ENCODE measurements at places on chromosomes 13 and 19.

DNA sequence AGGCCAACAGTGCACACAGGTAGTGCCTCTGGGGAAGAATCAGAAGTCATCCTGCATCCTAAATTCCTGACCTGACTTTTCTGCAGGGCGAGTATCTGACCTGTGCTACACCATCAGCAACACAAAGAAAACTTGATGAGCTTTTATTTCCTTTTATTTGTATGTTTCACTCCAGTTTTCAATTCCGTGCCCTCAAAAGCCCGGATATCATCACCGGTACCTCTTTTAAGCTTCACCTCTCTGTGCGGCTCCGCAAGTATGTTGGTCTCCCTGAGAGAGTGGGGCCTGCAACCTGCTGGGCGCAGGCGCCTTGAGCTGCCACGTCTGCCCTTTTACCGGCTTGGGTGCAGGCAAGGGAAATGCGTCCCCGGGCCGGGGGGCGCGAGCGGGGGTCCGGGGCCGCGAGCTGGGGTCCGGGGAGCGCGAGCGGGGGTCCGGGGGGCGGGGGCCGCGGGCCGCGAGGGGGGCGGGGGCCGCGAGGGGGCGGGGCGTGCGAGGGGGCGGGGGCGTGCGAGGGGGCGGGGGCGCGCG is 4.3 kb upstream of the DUXA start:
- peak; percentile 18 for DNase-seq

DNA sequence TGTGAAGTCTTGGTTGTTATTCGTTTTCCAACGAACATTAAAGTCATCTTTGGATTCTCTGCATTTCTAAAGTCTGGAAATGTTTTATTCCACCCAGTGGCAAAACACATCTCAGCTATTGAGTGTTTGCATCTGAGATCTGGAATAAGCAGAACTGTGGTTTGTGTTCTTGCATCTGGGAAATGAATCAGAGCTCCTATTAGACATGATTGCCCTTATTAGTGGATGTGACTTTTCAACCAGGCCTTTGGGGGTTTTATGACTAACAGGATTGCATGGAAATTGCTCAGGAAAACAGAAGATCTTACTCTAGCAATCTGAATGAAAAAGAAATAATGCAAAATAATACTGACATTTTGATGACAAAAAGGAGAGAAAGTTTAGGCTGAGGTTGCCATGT is 488.8 kb downstream of the IRS2 start:
- DNase-seq = no peak

DNA sequence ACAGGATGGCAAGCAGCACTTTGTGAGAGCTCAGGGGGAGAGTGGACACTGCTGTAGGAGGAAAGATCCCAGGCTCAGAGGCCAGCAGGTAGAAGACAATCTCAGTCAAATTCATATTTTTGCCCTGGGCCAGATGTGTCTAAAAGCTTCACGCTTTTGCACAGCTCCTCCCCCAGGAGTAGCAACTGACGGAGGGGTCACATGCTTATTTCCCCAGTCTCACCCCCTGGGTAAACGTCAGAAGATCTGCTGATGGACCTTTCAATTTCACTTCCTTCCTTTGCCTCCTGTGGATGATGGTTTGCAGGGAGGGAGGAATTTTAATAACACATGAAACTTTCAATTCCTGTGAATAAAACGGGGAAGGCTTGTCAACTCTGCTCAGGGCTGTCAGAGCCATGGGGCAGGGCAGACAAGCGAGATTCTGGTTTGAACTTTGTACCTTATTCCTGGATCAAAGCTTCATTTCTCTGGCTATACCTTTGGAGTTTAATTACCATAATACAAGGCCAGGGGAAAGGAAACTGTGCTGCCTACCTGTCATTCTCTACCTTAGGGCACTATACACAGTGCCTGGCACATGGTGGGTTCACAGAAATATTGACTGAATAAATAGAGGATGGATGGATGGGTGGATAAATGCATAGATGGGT is 41.0 kb downstream of the POU4F1 start:
- DNase-seq = no peak

GRCh38 chr13:90201202-90201601 is 1146.3 kb upstream of the MIR17HG start:
- DNase-seq = no peak

- DNase-seq = no peak
Measured at GRCh38 chr13:40657951-40658350, 8.5 kb downstream of the FOXO1 start.

DNA sequence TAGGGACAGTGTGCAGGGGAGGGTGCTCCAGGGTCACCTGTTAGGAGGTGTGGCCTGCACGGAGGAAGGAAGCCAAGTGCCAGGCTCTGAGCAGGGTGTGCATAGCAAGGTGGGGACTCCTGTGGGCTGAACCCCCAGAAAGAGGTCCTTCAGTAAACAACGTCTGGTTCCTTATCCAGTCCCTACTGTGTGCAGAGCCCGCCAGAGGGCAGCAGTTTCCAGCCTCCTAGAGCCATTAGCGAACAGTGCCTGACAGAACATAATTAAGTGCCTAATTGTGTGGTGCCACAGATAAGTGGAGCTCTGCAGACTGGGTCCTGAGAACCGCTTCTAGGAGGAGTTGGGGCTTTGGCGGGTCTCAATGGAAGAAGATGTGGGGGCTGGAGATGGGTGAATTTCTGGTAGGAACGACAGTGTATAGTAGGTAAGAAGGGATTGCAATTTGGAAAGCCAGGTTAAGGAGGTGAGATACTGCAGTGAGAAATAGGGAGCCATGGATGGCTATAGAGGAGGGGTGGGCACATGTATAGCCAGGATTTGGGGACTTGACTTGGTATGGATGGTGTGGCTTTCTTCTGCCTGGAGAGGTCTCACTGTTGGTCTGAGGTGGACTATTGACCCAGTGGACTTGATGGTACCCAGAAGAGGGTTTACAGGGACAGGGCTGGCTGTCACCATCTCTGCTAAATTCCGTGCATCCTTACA is 323.1 kb downstream of the ZNF536 start:
- DNase-seq = no peak

- no peak for DNase-seq
Measured at GRCh38 chr13:79628463-79628862, 147.5 kb downstream of the NDFIP2 start.

- DNase-seq = no peak
Measured at GRCh38 chr19:50258918-50259372, 55.5 kb downstream of the MYH14 start.

- no peak for DNase-seq
Measured at GRCh38 chr19:42287827-42288107, 14.2 kb upstream of the PRR19 start.

DNA sequence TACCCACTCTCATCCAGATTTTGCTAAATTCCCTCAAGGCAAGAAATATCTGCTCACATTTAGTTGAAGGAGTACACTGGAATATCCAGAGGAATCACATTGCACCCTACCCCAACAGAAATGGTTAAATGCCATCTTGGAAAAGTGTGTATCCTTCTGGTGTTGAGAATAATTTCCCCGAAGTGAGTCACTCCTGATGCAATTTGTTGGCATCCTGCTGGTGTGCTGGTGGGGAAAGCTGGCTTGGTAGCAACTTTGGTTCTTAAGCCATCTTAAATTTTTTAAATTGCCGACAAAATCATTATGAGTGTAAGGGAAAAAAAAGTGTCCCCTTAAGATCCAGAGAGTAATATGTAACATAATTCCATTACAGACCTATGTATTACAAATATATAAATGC is 337.3 kb upstream of the DACH1 start:
- DNase-seq = no peak

- no peak for DNase-seq
Measured at GRCh38 chr13:20101467-20102316, 59.2 kb downstream of the GJA3 start.

DNA sequence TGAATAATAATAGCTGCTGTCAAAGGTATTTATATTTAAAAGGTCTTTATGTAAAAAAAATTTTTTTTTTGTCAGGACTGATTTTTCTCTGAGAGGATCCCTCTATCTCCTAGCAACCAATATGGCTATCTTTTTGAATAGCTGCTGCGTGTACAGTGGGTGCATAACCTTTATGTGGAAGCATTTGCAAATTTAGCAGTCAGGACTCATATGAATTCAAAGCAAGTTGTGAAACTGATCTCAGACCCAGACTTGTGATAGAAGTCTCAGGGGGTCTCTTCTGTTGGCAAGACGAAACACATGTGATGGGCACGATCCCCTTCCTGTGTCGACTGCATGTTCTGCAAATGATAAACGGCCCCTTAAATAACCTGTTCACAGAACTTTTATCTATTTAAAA is 114.1 kb upstream of the ARGLU1 start:
- no peak for DNase-seq

DNA sequence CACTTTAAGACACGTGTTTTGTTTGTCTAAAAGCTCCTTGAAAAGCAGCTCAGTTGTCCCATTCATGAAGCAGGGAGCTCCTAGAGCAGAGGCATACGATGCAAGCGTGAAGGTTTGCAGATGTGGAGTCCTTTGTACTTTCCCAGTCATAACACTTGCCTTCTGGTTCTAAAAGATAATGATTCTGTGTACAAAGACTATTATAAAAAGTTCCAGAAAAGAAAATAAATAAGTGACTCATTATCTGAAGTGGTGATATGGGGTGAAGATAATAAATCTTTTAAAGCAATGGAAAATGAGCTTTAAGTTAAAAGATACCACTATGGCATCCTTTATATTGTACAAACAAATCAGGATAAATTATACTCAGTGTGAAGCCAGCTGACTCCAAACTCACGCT is 569.9 kb downstream of the MYO16 start:
- no peak for DNase-seq

GRCh38 chr13:37934339-37935191 is 65.0 kb upstream of the TRPC4 start:
- no peak for DNase-seq

DNA sequence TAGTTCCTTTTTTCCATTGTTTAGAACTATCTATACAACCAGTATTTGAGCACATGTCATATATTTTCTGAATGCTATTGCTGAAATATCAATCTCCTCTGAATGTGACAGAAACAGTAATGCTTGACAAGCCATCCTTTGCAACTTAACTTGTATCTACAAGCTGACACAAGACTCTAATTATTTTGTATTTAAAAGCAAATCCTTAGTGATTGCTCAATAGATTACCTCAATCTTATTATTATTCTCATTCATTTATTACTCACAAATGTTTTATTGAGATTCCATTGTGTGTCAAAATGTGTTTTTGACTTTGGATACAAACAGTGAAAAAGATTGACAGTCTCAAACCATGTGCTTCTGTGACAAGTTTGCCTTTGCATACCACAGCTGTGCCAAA is 787.8 kb upstream of the PRR20A start:
- DNase-seq = no peak

- DNase-seq = no peak
Measured at GRCh38 chr13:113245849-113246796, 36.7 kb downstream of the CUL4A start.

- DNase-seq = no peak
Measured at GRCh38 chr13:99992949-99993351, 11.4 kb downstream of the ZIC2 start.

- no peak for DNase-seq
Measured at GRCh38 chr13:40911341-40911740, 107.8 kb downstream of the ELF1 start.

DNA sequence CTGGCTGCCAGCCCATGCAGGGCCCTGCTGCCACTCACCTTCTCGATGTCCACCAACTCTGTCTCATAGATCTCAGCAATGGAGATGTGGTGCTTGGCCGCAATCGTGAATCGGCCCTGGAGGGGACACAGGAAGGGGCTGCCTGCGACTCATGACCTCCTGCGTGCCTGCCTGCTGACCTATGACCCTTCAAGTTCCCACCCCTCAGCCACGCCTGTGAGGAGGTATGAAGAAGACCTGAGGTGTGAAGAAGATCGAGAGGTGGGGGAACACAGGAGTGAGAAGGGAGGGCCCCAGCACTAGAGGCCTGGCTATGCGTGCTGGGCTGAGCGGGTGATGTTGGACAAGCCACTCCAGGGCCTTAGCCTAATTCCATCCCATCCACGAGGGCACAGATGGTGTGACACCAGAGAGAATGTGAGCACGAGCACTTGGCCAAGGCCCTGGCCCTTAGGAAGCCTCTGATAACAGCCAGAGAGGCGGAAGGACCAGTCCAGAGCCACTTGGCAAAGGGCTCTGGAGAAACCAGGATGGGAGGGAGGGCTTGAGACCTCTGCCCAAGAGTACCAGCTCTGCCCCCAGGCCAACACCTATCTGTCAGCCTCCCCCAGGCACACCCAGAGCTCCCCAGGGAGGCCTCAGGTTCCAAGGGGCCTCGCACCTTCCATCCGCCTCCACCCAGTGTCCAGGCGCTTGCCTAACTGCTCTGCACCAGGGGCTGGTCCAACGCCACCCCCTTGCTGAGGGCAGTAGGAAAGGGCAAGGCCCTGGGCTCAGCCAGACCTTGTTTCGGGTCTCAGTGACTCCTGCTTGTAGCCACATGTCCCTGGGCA is 9.6 kb upstream of the KPTN start:
- no peak for DNase-seq

DNA sequence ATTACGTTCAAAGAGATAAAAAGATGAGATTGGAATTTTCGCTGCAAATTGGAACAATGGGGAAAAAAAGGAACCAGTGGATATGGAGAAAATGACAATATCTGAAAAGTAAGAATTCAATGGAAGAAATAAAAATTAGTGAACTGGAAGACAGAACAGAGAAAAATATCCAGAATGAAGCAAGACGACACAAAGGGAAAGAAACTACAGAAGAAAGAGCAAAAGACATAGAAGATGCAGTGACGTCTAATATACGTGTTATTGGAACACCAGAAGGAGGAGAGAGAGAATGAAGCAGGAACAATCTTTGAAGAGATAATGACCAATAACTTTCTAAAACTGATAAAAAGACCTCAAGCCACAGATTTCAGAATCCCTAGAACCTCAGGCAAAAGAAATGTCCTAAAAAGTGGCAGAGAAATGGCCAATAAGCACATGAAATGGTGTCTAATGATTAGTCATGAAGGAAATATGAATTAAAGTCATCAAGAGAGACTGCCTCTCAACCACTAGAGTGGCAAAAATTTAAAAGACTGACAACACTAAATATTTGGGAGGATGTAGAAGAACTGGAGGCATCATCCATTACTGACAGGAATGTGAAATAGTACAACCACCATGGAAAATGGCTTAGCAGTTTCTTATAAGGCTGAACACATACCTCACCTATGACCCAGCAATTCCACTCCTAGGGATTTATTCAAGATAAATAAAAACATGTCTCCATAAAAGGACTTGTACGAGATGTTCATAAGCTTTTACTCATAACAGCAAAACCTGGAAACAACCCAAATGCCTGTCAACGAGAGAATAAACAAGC is 56.5 kb downstream of the GADD45B start:
- DNase-seq = no peak

GRCh38 chr13:35483761-35484160 is 7.3 kb upstream of the MAB21L1 start:
- no peak for DNase-seq

DNA sequence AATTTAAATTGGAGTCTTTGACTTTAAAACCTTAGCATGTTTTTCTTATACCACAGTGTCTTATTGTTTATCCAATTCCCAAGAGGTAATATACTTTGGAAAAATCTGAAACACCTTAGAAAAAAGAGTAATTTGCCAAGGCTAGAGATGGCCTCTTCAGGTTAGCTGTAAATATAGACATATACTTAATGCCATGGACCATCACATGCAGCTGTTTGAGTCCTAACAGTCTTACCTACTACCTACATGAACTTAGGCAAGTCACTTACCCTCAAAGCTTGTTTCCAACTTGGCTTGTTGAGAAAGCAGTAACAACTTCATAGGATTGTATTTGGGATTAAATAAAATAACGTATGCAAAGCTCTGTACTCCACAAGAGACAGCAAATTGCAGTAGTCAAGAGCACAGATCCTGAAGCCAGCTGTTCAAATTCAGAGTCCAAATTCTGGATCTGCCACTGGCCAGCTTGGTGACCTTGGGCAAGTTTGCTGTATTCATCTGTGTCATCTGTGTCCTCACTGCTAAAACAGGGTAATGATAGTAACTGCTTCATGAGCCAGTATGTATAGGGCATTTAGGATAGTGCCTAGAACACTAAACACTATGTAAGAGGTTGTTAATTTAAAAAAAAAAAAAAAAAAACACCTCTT is 13.2 kb upstream of the SPART start:
- DNase-seq = no peak
